ENCODE measurements at places on chromosomes 6 and 20.

GRCh38 chr6:108565091-108565766, 4.5 kb downstream of the FOXO3 start:
- no peak for DNase-seq

DNA sequence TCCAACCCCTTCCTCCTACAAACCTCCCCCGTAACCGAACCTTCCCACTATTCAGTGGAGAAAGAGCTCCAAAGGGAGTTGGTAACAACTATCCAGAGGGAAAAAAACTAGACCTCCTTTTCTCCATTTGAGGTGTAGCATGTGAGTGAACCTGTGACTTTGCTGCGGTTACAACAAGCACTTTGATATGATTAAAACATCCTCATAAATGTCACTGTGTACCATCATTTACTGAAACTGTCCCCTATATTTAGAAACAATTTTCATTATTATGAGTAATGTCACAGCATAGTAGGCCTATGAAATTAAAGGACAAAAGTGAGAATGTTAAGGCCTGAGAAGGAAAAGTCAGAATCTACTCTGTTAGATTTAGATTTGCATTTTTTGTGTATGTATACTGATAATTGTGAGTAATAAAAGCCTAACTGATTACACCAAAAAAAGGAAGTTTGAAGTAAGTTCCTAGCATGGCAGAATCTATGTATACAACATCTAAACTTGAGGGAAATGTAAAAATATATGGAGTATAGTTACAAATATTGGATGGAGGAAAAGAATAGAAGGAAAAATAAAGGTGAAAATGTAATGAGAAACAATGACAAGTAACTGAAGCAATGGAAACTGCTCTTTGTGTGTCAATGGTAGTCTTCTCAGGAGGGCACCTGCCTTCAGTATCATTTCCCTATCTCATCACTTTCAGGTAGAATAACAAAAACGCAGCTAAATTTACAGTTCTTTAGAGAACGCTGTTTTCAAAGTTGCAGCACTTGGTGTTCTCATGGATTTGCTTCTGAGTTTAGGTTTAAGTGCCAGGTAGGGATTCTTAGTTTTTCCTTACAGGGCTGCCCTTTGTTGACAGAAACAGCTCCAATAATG, 145.9 kb downstream of the IMPG1 start:
- no peak for DNase-seq

- DNase-seq, result no peak
Measured at GRCh38 chr6:119132261-119132981, 54.0 kb upstream of the FAM184A start.

- DNase-seq, result no peak
Measured at GRCh38 chr6:36430351-36430750, 12.3 kb downstream of the PXT1 start.

DNA sequence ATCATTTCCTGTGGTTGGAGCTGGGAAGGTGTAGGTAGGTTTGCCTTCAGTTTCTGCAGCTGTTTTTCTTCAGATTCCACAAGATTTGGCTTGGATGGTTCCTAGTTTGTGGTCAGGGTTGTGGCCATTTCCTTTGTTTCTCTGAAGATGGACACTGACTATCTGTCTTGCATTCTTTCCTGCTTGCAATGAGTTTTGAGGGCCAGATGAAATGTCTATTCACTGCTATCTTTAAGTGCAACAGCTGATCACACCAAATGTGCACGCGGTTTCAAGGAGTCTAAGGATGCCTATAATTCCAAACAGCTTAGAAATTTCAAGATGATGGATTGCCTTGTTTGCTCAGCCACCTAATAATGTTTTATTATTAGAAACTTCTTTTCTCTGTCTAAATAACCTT, 28.4 kb downstream of the IL20RA start:
- no peak for DNase-seq

DNA sequence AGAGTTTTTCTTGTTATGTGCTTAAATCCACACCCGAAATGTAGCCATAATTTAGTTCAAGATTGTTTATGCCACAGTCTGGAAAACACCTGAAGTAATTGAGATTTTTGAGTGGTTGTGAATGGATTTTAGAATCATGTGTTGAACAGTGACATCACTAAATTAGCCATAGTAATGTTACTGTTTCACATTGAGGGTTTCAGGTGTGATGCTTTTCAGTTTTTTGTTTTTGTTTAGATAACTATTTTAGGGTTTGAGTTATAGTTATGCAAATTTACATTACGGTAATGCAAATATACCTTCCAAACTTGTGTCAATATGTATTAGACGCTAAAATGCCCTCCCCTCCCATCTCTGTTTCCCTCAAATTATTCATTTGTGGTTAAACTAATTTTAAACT, 22.9 kb downstream of the QKI start:
- DNase-seq, result no peak

DNA sequence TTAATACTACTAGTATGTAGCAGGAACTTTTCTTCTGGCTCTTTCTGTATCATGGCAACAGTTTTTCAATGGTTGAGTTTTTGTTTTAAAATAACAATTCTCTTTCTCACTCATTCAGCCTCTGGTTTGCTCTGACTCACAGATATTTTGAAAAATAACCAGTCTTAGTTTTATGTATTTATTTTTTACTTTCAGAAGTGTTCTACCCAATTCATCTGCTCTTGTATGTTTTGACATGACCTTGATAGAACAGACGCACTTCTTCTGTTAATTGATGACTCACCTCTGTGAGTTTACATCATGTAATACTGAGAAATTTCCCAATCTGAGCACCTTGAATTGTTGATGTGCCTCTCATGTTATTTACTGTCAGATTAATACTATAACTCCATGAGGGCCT, 178.9 kb downstream of the SASH1 start:
- no peak for DNase-seq

GRCh38 chr6:56593801-56594318, 48.8 kb downstream of the DST start:
- no peak for DNase-seq

GRCh38 chr6:98107801-98108200, 726.6 kb upstream of the POU3F2 start:
- no peak for DNase-seq

DNA sequence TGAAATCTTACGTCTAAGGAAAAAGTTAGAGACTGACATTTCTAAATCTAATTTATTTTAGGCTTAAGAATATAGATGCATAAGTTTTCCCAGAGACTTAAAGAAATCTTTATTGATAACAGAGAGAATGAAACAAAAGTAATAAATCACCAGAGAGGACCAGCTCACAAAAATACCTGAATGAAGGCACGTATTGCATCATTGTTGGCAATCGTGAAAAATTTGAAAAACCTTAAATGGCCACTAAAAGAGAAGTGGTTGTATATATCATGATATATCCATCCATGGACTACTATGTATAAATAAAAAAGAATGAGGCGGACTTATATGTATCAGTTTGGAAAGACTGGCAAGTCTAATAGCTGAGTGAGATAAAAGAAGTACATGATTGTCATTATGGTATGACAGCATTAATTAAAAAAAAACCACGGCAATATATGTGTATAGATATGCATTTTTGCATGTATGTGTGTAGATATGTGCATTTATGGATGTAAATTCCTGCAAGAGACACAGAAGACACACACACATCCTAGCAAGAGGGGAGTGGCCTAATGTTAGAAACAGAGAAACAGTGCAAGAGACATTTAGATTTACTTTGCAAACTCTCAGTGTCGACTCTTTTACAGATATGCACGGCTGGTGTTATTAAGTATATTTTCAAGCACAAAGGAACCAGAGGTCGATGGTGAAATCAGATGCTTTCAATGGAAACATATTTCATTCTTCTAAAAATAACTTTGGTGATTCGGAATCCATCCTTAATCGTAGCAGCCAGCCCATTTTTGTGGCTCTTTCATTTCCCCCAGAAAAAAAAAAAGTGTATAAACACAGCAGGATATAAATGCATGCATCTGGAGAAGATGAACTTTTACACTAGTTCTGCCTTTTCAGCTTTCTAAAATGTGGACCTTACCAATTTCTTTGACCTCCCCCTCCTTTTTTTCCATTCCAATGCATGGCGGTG, 156.1 kb upstream of the SALL4 start:
- DNase-seq, result no peak

DNA sequence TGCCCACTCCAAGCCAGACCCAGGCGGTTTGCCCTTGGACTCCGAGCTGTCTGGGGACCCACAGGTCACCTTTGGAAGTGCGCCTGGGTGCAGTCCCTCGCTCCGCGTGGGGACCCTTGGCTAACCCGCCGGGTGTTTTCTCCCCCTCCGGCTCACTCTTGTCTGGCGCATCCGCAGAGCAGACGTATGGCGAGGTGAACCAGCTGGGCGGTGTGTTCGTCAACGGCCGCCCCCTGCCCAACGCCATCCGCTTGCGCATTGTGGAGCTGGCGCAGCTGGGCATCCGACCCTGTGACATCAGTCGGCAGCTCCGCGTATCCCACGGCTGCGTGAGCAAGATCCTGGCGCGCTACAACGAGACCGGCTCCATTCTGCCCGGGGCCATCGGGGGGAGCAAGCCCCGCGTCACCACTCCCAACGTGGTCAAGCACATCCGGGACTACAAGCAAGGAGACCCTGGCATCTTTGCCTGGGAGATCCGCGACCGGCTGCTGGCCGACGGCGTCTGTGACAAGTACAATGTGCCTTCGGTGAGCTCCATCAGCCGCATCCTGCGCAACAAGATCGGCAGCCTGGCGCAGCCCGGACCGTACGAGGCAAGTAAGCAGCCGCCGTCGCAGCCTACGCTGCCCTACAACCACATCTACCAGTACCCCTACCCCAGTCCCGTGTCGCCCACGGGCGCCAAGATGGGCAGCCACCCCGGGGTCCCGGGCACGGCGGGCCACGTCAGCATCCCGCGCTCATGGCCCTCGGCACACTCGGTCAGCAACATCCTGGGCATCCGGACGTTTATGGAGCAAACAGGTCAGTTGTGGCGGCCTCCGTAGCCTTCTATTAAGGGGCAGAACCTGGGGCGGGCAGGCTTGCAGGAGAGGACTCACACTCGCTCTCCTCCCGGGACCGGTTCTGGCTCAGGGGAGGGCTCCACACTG, 1.1 kb downstream of the PAX1 start:
- DNase-seq, result no peak

DNA sequence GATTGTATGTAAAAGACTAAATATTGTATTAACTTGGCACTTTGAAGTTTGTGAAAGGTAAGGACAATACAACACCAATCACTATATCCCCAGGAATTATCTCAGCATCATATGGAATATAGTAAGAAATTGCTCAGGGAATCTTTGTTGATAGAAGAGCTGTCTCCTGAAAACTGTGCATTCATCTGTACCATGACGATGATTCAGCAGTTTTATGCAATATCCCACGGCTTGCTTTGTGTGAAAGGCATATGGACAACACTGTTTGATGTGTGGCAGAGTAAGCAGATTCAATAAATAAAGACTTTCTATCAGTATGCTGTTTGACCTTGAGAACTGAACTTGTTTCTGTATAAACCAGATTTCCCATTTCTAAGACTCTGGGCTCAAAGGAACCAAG, 147.5 kb upstream of the PLN start:
- no peak for DNase-seq

- no peak for DNase-seq
Measured at GRCh38 chr6:15874821-15875220, 212.0 kb upstream of the DTNBP1 start.

GRCh38 chr6:7283676-7284075, 29.3 kb downstream of the SSR1 start:
- DNase-seq, result no peak

DNA sequence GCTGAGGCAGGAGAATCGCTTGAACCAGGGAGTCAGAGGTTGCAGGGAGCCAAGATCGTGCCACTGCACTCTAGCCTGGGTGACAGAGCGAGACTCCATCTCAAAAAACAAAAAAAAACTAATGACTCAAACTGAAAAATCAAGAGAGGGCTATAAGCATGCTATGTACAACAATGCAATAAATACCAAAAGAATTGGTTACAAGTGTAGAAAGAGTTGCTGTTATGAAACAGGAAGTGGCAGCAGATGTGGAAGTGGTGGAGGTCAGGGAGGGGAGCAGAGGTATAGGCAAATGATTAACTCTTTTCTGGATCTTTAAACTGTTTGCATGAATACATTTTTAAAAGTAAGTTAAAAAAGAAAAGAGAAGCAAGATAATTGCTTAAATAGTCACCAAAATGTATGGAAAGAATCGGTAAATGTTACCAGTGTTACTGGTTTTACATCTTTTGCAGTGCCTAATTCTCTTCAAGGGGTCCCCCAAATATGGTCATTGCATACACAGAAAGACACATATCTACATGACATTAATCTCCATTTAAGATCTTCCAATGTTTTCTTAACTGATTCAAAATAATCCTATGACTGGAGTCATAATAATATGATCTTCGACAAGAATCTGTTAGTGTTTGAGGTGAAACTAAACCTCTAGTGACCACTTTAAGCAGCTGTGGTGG, 15.0 kb downstream of the CALHM6 start:
- no peak for DNase-seq

DNA sequence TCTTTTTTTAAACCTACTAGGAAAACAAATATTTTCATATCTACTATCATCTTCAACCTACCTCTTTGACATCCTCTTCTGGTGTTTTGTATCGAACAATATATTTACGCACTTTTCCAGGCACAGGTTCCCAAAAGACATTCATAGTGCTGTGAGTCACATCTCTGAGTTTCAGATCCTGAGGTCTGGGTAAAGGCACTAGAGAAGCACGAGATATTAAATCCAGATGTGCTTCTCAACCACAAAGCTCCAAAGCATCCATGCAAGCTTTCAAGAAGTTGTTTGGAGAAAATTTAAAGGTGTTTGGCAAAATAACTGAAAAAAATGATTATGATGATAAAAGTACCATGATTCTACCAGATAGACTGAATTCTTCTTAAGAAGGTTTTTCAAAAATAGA, 62.7 kb downstream of the COL12A1 start:
- DNase-seq, result no peak

GRCh38 chr20:9955646-9956045, 79.1 kb upstream of the ANKEF1 start:
- DNase-seq, result no peak

All from cortex of kidney (tissue), 1 donor.